H9 (cell line): ENCODE measurements at places on chromosomes 2 and 18.

DNA sequence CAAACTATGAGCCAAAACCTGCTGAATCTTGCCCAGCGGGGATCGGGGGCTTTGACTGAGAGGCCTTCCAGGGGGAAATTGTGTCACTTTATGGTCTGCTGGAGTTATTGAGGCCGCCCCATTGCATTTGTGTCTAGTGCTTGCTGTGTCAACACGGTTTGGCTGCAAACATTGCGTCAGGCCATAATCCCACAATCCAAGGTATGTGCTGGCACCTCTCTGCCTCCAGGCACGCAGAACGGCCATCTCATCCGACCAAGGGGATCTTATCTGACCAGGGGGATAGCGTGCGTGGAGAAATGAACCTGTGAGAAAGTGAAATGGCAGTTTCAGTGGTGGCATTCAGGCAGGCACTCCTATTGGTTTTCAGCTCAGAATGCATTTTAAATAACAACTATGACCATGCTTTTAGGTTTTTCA, 18.1 kb upstream of the LYPD6B start:
- DNase-seq = no peak

GRCh38 chr2:4678927-4679326, 975.6 kb downstream of the DCDC2C start:
- no peak for DNase-seq

DNA sequence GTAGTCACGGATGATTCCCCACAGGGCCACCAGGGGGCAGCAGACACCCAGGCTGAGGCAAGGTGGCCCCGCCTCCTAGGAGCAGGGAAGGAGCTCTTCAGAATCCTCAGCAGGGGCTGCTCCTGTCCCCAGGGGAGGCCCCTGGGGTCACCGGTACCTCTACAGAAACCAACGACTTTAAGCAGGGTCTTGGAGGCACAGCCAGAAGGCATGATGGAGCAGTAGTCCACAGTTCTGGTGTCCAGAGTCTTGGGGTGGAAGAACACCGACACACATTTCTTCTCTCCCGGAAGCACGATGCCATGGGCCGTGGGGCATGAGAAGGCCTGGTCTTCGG, 11.5 kb downstream of the CFAP65 start:
- DNase-seq = peak; percentile 87

- no peak for DNase-seq
Measured at GRCh38 chr2:239275044-239275685, 125.7 kb downstream of the HDAC4 start.

GRCh38 chr2:200376513-200377354, 70.2 kb downstream of the SPATS2L start:
- DNase-seq = no peak

GRCh38 chr2:120133572-120134244, 89.5 kb downstream of the TMEM185B start:
- DNase-seq = no peak

DNA sequence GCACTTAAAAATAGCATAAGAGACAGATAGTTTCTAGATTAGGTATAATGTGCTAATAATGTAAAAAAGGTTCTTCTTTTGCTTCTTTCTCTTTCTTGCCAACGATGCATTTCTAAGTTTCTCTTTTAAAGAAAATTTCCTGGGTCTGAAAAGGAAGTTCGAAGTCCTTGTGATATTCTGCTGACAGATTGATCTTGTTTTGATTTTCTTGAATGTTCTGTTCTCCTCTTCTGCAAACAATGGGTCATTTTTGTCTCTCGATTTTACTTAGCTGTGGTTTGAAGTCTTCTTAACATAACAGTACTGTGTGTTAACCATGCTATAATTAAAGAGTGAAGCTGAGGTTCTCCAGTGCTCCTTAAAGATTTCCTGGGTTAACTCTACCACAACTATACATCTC, 61.1 kb upstream of the ACYP2 start:
- DNase-seq = no peak

DNA sequence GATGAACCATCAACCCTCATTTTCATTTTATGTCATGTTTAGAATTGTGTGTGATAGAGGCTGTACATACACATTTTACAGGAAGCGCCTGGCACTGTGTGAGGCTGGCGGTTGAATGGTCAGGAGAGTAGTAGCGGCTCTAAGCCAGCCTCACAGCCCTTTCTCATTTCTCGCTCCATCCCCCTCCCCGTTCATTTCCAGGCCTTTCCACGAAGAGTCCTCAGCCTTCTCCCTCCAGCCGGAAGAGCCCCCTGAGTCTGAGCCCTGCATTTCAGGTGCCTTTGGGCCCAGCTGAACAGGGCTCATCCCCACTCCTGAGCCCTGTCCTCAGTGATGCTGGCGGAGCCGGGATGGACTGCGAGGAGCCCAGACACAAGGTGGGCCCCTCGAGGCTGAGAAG, 51.8 kb downstream of the STK25 start:
- DNase-seq = no peak

DNA sequence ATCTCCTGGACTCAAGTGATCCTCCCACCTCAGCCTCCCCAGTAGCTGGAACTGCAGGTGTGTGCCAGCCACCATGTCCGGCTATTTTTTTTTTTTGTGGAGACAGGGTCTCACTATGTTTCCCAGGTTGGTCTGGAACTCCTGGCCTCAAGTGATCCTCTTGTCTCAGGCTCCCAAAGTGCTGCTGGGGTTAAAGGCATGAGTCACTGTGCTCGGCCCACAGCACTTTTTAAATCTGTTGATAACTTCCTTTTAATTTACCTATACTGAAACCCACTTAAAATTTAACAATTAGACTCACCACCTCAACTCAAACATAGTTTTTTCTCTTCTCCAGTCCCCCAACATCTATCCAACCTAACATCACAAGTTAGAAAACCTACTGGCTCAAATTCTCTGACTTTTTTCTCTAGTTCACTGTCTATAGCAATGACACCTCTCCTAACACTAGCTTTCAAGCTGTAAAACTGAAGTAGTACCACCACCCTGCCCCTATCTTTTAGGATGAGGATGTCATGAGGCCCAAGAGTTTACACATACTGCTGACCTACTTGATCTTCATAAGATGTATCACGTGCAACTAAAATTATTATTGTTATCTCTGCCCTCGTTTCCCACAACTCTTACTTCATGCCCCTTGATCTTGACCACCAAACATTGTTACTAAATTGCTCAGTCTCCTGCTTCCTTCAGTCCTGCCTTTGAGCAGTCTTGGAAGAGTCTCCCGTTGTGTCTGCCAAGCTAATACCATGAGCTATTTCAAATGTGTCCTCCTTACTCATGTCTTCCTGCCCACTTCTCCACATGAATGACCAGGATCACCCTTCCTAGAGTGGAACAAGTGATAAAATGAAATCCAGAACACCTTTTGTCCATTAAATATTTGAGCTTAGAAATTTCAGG, 142.3 kb upstream of the ZFP36L2 start:
- no peak for DNase-seq

- no peak for DNase-seq
Measured at GRCh38 chr18:78423811-78424210, 555.8 kb upstream of the SALL3 start.

DNA sequence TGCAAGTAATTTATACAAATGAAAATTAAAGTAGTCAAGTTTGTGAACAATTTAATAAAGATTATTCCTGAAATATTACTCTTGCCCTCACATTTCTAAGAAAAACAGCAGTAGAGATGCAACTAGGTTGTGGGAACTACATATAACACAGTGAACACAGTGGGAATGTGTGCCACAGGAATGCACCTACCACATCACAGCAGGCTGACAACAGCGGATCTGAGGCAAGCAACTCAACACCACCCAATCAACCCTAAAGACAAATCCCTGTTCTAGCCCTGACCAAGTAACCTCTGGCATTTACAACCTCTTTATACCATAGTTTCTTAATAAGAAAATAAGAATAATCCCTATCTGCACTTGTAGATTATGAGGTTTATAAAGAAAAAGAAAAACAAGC, 23.4 kb downstream of the MBOAT2 start:
- no peak for DNase-seq

DNA sequence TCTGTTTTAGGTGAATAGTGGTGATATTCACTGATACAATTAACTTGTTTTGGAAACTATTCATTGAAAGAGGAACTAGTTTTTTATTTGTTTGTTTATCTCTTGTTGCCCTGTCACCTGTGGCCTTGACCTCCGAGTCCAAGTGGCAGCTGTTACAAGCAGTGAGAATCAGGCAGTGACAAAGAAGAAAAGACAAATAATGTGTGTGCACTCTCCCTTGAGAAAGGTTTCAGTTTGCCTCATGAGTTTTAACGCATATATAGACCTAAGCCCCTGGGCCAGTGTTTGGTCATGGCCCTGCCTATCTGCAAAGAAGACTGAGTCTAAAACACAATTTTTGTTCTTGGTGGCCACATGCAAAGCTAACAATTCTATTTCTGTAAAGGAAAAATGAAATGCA, 15.3 kb downstream of the KYNU start:
- no peak for DNase-seq

DNA sequence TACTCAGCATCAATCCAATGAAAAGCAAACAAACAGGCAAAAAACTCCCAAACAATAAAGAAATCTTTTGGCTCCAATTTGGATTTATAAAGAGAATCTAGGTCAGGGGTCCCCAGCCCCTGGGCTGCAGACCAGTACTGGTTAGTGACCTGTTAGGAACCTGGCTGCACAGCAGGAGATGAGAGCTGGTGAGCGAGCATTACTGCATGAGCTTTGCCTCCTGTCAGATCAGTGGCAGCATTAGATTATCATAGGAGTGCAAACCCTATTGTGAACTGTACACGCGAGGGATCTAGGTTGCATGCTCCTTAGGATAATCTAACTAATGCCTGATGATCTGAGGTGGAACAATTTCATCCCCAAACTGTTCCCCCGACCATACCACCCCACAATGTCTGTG, 102.2 kb downstream of the KIAA1328 start:
- no peak for DNase-seq

DNA sequence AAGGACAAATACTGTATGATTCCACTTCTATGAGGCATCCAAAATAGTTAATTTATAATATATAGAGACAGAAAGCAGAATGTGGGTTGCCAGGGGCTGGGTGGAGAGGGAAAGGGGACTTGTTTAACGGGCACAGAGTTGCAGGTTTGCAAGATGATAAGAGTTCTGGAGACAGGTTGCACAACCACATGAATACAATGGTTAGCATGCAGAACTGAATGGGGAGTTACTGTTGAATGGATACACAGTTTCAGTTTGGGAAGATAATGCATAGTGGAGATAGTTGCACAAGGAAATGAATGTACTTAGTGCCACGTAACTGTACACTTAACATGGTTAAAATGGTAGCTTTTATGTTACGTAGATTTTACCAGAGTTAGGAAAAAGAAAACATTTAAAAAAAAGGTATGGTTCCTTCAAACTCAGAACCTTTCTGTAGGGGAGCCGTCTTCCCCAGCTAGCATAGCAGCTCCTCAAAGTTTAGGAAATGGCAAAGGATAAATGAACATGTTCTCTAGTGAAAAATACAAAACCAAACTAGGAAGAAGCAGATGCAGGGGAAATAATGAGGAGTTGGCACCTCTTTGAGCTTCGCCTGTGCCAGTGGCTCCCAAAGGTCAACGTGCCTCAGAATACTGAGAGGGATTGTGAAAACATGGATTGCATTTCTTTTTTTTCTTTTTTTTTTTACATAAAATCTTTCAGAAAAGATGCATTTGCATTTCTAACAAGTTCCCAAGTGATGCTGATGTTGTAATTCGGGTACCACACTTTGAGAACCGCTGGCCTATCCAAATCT, 95.2 kb downstream of the ZCCHC2 start:
- DNase-seq = no peak

DNA sequence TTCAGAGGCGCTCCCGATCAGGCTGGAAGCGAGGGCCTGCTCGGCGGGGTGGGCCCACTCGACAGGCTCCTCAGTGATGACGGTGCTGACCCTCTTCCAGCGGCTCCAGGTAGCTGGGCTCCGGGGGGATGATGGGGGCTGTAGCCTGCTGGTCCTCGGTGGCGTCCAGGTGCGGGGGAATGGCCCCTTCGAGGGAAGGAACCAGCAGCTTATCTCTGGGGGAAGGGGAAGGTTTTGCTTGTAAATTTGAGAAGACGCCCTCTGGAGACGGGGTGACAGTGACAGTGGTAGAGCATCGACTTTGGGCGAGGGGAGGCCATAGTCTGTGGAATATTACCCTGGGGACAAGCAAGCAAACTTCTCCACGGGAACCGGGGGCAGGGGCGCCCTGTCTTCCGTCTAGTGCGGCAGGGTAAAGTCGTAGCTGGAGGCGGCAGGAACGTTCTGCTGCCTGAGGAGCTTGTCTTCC, 891.9 kb upstream of the LRRTM1 start:
- no peak for DNase-seq

GRCh38 chr2:107582487-107582886, 244.2 kb upstream of the RGPD4 start:
- no peak for DNase-seq

DNA sequence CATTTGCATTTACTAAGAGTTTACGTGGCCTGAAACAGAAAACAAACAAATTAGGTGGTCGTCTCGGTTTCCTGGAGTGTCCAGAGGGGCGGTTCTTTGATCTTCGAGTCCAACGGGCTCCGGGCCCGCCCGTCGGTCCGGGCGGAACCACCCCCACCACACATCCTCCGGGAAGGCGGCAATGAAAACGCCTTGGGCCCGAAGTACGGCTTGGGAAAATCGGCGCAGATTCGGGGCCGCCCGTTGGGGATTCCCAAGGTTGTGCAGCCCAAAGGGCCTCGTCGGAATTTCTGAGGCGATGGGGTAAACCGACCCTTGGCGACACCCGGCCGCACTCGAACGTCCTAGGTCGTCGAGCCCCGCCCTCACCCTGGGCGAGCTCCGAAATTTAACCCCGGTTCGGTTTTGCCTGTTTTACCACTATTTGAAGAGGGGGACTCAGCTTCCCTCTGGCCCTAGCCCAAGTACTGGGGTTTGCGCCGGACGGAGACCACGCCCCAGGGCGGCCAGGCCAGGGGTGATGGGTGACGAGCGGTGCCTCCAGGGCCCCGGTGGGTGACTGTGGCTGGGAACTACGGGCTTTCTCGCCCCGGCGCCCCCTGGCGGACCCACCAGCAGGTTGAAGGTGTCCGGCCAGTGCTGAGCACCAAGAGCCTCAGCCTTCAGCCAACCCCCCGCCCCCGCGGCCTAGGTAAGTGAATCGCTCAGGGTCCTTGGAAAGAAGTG, 1.9 kb upstream of the CFAP53 start:
- DNase-seq = peak; percentile 94

- no peak for DNase-seq
Measured at GRCh38 chr2:230441227-230441897, 25.4 kb downstream of the SP100 start.

DNA sequence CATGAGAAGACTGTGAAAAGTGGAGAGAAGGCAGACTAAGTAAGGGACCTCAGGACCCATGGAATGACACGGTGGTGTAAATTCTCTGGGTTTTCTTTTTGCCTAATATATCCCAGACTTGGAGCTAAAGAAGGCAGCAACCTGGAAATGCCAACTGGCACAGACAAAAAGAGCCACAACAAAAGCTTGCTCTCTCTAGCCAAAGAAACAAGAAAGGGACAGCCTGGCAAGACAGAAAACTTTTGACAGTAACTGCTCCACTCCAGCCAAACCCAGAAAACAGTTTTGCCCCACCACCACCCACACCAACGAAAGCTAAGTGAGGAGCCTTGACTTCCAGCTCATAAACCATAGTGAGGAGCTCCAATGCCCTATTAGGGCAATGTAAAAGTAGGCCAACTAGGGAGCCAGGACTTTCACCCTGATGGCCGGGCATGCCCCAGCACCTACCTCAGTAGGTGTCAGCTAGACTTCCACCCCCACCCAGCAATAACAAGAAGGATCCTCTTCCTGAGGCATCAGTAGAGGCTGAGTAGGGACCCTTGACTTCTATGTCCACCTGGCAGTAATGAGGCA, 35.5 kb downstream of the PELI1 start:
- no peak for DNase-seq

- DNase-seq = no peak
Measured at GRCh38 chr2:8137801-8138200, 544.1 kb upstream of the ID2 start.

GRCh38 chr18:66393463-66393862, 210.4 kb downstream of the CDH19 start:
- no peak for DNase-seq
